Activated gamma-delta T cell treated with anti-CD3 and anti-CD28 coated beads, Interleukin-2, amount 50 U/mL, for 16 hours (primary cell): ENCODE measurements at places on chromosomes 1 and 21.

GRCh38 chr1:173561263-173561662 lies 41.6 kb downstream of the SLC9C2 start:
- no peak for DNase-seq

GRCh38 chr1:49199564-49199963 lies 422.9 kb upstream of the BEND5 start:
- DNase-seq = no peak

- no peak for DNase-seq
These were observed 88.4 kb upstream of the PROX1 start for GRCh38 chr1:213899413-213899812.

DNA sequence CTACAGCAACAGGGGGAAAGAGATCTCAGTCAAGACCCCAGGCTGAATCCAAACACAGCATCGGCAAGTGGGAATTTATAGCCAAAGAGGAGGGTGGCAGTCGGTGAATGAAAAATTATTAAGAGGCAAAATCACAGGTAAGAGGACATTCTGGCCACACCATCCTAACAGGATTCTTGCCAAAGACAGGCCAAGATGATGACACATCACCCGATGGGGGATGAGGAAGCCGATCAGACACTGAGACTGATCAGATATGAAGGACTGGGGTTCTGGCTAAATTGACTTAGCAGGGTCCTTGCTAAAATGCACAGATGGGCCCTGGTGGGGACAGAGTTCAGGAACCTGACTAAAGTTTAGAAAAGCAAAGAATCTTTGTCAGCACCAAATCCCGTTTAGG lies 402.2 kb downstream of the SMYD3 start:
- DNase-seq = no peak

DNA sequence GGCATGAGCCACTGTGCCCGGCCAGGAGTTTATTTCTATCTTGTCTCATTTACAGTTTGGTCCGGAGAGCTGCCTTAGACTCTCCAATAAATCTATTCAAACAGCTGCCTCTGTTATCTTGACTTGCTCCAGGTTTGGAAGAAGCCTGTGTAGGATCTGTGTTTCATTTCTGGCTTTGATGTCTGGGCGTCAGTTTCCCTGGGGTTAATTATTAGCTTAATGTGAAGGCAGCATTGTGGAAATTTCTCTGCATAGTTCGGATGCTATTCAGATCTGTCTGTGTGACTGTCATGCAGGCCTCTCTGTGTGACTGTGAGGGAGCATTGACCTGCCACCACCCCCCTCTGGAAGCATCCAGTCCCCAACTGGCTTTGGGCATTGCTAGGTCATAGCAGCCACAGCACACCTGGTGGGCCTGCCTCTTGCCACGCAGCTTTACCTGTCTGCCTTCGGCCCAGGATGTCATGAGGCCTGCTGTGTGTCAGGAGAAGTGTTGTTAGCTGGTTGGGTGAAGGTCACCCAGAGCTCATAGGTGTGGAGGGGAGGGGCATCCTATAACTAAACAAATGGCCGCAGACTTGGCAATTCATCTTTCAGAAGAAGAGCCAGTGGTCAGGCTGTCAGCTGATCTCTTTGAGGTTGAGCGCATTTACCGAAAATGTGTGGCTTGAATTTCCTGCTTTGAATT lies 9.8 kb downstream of the IFNGR2 start:
- no peak for DNase-seq

GRCh38 chr1:26994020-26994786 lies 711 bp downstream of the TRNP1 start:
- DNase-seq = no peak

GRCh38 chr1:191971447-191971846 lies 186.8 kb upstream of the RGS18 start:
- DNase-seq = no peak

- DNase-seq = no peak
These were observed 598.8 kb downstream of the PLPP3 start for GRCh38 chr1:55980582-55980981.

- no peak for DNase-seq
These were observed 49.7 kb downstream of the PBX1 start for GRCh38 chr1:164608651-164609057.

DNA sequence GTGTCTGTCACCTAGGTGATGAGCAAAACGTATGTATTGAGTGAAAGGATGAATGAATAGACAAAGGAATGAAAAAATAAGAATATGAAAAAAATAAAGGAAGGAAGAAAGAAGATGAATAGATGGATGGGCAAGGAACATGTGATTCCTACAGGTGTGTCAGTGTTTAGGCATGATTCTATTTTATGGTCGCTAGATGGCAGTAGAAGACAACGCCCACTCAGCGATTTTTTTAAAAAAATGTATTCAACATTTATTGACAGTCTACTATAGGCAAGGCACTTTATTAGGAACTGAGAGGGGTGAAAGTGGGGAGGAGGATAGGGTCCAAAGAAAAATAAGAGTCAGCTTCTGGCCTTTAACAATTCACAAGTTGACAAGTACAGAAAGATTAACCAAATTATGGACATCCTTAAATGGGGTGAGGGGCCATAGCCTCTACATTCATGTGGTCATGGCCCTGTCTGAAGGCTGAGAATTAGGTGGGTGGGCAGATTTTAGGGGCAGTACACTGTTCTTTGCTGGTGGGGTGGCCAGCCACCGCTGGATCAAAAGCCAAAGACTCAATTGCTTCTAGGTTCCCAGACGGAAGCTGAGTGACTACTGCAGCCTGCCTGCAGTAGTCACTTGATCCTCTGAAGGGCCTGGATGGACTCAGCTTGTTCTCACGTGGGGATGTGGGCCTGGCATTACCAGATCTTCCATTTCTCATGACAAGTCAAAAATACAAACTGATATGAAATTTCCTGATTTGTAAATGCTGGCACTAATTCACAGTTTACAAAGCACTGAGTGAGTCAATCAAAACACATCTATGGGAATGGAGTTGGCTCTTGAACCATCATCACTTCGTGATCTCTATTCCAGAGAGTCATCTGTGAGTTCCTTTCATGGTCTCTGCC lies 83.9 kb downstream of the FASLG start:
- DNase-seq = no peak

DNA sequence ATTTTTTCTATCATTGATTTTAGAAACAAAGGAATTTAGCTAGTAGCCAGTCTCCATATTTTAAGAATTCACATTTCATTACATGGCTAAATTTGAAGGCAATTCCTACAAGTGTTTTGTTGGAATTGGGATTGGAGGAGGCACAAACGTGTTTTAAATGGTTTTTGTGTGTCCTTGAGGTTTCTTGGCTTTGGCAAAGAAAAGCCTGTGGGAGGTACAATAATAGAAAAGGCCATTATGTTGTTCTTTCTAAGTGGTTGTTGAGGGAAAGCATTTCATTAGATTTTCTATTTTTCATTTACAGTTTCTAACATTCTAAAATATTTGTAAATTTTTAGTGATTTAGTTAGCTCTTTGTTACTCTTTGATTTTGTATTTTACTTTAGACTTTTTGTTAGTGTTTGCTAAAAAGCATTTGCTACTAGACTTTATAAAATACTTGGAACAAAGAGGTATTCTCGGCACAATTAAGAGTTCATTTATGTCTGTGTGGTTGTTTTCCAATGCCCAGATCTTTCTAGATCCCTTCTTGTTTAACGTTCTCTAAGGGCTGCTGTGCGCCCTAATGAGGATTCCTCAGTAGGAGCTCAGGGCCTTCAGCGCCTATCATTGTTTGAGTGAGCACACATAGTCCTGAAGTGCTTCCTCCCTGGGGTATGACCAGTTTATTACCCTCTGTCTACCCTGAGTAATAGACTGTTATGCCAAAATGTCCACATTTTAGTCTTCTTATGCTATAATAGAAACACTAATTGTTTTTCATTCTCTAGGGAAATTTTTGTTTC lies 70.0 kb upstream of the KIAA1614 start:
- DNase-seq = no peak

- DNase-seq = no peak
These were observed 21.2 kb downstream of the RCSD1 start for GRCh38 chr1:167651161-167651693.

- no peak for DNase-seq
These were observed 79.7 kb downstream of the SCCPDH start for GRCh38 chr1:246803883-246804282.

DNA sequence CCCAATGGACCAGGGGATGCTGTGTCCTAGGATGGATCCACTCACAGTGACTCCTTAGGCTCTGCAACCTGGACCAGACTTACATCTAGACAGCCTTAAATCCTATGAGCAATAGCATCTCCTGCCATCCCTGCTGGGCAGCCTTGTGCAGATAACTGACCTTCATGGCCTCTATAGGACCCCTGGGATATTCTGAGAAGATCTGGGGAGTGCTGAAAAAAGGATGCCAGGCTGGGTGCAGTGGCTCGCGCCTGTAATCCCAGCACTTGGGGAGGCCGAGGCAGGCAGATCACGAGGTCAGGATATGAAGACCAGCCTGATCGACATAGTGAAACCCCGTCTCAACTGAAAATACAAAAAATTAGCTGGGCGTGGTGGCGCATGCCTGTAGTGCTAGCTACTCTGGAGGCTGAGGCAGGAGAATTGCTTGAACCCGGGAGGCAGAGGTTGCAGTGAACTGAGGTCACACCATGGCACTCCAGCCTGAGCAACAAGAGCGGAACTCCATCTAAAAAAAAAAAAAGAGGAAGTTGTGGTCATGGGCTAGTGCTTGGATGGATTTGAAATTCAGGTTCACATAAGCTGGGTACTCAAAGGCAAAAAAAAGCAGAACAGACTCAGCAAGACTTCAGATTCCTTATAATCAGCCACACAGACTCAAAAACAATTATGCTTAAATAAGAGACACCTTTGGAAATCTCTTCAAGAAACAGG lies 10.9 kb upstream of the SH2D1B start:
- DNase-seq = no peak

- no peak for DNase-seq
These were observed 150.8 kb downstream of the ETS2 start for GRCh38 chr21:38956521-38956855.

GRCh38 chr1:229464672-229465071 lies 30.8 kb upstream of the ACTA1 start:
- DNase-seq = no peak

DNA sequence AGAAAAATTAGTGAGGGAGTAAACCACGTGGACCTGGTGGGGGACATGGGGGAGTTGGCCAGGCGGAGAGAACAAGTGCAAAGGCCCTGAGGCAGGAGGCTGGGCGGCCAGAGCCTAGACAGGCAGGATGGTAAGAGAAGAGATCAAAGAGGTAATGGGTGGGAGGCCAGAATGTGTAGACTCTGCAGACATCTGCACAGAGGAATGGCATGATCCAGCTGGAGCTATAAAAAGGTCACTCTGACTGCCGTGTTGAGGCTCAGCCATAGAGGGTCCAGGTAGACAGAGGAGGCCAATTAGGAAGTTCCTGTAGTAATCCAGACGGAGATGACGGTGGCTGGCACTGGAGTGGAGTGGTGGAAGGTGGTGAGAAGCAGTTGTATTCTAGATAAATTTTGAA lies 3.6 kb downstream of the H6PD start:
- no peak for DNase-seq

- DNase-seq = no peak
These were observed 15.9 kb downstream of the AKIRIN1 start for GRCh38 chr1:39006726-39007645.

DNA sequence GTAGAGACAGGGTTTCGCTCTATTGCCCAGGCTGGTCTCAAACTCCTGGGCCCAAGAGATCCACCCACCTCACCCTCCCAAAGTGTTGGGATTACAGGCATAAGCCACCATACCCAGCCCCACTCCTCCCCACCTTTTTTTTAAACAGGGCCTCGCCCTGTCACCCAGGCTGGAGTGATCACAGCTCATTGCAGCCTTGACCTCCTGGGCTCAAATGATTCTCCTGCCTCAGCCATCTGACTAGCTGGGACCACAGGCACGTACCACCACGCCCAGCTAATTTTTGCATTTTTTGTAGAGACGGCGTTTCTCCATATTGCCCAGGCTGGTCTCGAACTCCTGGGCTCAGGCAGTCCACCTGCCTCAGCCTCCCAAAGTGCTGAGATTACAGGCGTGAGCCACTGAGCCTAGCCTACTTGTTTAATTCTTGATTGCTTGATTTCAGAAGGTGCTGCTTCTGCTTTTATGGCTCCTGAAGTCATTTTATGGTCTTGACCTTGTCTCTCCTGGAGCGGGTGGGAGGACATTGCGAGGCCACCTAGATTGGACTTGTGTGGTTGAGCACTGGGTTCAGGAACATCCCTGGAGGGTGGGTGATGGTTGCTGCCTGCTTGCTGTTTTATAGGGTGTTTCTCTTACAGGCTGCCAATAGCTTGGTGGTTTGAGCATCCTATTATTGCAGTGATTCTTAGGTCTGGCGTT lies 81.9 kb downstream of the GALNT2 start:
- no peak for DNase-seq

DNA sequence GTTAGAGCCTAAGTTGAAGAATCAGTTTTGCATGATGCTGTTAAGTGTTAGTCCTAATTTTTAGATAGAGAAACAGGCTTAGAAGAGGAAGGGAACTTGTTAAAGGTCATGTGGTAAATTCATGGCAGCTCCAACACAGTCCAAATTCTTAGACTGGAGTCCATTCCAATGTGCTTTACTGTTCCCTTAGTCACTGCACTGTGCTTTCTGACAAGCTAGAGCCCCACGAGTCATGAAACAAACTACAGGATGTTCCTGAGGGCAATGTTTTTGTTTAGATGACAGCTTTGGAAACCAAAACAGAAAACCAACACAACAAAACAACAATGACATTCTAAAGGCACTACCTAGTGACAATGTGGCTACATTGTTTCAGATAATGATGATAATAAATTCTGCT lies 23.1 kb upstream of the RGS4 start:
- DNase-seq = no peak

- no peak for DNase-seq
These were observed 54.9 kb downstream of the UCK2 start for GRCh38 chr1:165882168-165882837.

- no peak for DNase-seq
These were observed 15.0 kb downstream of the SLC6A9 start for GRCh38 chr1:44016041-44016889.

DNA sequence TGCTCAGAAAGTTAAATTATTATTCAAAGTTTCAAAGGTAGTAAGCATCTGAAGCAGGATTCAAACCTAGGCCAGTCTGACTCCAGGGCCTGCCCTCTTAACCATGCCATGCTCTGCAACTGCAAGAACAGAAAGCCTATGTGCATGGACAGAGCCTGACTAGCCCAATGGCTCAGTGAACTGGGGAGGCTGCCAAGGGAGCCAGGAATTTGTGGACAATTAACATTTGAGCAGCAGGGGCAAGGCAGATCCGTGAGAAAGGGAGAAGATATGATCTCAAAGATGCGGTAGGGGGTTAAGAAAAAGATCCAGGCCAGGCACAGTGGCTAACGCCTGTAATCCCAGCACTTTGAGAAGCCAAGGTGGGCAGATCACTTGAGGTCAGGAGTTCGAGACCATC lies 6.5 kb upstream of the ATP1A4 start:
- no peak for DNase-seq
